ENCODE measurements at places on chromosomes 2 and 18.

DNA sequence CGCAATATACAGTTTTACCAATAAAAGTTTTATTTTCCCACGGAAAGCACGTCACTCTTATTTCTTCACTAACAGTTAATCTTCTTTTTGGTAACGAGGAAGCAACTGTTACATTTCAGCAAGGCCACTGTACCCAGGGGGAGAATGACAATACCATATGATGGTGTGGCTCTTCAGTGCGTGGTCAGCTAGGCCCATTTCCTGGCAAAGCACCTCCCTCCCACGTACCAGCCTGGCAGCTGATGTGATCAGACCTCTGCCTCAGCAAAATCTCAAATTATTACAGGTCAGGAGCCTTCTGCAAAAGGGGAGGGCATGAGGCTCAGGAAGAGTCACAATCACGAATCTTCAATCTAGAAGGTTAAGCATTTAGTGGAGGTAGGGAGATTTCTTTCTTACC lies 55.4 kb downstream of the KLF7 start:
- no peak for DNase-seq

- no peak for DNase-seq
These were observed 2183.1 kb upstream of the CELF4 start for GRCh38 chr18:39748727-39749126.

- DNase-seq = no peak
These were observed 560.5 kb upstream of the ZEB2 start for GRCh38 chr2:145080426-145080825.

DNA sequence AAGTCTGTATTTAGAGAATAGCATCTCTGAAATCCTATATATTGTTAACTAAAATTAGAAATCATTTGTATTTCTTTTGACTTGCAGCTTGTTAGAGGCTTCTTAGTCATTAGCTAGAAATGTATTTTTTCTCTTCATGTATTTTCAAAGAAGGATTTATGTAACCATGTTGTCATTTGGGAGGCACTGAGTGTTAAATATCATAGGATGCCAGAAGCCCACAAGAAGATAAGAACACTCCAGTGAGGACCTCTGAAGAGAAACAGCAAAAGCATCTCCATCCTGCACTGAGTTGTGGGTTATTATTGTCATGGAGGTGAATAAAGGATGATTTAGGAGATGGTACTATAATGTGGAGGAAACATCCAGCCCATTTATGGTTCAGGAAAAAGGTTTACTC lies 93.5 kb downstream of the UBE2E3 start:
- no peak for DNase-seq

- DNase-seq = no peak
These were observed 50.6 kb downstream of the SLC66A2 start for GRCh38 chr18:79900610-79901570.

DNA sequence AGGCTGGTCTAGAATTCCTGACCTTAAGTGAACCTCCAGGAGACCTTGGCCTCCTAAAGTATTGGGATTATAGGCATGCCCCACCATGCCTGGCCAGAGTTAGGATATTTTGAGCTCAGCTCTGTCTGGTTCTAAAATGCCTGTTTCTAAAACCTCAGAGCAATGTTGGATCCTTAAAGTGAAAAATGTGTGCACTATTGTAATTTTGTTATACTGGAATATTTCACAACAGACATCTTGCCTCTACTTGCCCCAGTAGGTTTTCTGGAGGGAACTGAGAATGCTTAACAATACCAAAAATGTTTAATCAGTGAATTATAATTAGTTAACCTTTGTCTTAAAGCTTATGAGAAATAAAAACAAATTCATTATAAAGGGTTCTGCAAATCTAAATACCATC lies 144.6 kb upstream of the CCDC195 start:
- no peak for DNase-seq

DNA sequence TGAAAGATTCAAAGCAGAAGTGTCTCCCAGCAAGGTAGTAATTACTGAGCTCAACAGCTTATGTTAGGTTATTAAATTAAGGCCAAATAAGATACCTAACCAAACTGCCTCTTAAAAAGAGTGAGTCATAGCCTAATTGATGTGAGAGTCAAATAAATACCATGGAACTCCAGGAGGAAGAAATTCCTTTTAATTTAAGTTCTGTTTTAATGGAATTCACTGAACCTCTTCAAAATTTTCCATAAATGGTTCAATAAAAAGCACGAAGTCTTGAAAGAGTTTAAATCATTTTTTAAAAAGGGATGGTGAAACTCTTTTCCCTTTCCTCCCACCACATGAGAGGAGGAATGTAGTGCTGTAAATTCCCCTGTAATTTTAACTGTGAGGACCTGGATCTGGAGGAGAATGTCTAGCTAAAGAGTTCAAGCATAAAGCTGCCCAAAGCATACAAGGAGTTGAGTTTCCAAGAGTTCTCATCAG lies 180.8 kb upstream of the MMADHC start:
- no peak for DNase-seq

GRCh38 chr2:28648147-28648546 lies 103.5 kb upstream of the PPP1CB start:
- no peak for DNase-seq

GRCh38 chr2:105129722-105130232 lies 91.9 kb downstream of the MRPS9 start:
- no peak for DNase-seq

DNA sequence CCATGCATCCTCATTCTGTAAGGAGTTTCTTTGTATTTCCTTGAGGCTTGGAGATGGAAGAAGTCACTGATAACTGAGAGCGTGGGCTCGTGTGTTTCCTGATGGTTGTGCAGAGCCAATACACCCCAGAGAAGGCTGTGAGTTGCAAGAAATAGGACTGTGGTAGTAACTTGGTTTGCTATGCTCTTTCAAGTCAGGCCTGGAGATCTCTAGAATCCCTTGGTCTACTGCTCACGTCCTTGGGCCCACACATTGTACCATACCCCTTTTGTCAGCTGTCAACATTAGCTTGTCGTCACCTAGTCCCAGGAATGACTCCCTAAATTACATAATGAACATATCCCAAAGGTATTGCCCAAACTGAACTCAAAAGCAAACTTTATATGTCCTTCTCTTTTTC lies 238.3 kb upstream of the REV1 start:
- DNase-seq = no peak

DNA sequence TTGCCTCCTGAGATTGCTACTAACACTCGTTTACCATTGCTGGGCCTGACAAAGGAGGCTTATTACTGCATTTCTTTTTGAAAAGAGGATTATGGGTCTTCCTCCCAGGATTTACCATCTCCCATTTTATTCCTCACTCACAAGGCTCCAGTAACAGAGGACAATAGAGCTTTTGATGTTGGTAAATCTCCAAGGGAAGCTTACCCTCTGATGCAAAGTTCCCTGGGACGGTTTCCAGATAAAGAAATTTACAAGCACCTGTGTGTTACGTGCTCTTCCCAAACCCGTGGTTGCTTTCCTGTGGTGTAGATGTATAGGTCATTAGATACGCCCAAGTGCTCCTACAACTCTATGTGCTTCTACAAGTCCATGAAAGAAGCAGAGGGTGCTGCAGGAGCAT lies 17.1 kb downstream of the VSNL1 start:
- DNase-seq = no peak

DNA sequence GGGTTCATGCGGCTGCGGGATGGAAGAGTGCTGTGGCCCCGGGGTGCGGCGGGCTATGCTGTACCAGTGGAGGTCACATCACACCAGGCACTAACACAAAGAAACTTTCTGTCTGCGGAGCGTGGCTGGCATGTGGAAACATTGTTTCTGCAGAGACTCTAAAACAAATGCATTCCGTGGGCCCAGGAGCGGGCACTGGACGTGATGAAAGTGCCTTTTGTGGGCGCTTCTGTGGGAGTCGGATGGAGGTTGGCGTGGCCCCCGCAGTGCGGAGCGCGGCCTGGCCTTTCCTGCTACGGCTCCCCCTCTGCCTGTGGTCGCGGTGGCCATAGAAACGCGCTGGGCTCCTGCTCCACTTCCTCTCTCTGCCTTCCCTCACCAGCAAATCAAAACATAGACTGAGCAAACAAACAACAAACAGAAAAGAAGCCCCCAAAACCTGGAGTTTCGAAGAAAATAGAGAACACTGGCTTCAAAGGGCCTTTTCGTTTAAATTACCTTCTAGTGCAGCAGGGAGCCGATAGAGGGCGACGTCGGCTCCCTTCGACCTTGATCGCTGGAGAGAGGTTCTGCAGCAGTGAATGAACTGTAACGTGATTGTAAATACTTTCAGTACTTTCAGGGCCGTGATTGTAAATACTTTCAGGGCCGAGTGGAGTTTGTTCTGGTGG lies 51.4 kb downstream of the KIF5C start:
- no peak for DNase-seq

DNA sequence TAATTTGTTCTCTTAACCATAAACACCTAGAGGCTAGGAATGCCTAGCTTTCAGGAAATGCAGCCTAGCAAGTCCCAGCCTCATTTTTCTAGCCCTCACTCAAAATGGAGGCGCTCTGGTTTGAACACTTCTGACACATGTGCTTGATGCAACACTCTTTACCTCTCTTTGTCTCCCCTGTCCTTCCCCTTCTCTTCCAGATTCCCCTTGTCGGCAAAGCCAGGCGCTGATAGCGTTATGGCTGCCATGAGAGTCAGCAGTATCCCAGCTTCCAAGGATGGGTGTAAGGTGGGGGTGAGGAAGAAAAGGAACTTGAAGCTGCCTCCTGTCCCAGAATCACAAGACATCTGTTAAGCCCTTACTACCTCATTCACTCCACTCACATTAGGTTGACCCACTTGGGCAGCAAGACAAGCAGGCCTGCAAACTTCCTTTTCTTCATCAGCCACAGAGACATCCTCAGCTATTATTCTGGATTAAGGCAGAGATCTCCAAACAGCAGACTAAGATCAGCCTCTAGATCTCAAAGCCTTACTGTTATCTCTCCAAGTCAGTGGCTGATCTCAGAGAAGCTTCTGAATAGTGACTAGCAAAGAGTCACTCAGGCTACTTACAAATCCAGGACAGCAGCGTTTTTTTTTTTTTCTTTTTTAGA lies 1.9 kb upstream of the ST3GAL5 start:
- DNase-seq = no peak

DNA sequence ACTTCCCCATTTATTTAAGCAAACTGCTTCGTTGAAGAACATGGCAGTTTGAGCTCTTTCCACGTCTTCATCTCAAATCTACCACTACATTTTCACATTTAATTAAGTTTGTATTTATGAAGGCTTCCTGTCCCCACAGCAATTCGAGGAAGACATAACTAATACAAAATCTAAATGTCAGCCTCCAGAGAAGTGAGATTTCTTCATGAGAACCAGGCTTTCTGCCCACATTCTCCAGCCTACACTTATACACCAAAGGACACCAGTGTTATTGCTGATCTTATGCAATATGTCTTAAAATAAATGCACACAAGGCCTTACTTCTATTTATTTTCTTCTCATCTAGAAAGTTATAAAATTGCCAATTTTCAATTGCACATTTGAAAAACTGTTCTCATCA lies 1209.3 kb upstream of the FAM98A start:
- DNase-seq = no peak

DNA sequence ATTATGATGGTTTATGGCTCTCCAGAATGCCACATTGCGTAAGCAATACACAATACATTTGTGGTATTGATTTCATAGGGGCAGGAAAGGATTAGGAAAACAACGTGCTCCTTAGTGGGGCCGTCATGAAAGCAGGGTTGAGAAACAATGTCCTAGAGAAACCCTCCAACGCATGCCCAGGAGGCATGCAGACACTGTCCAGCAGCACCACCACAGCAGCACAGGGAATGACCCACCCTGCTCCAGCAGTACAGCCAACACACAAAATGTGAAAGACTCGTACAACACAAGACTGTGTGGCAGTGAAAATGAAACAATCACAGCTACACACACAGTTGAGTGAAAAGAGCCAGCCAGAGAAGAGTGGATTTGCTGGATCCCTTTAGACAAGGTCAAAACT lies 66.3 kb downstream of the FAM168B start:
- no peak for DNase-seq

- no peak for DNase-seq
These were observed 33.3 kb upstream of the PGAP1 start for GRCh38 chr2:196959734-196960338.

GRCh38 chr2:223854741-223855140 lies 17.4 kb upstream of the AP1S3 start:
- DNase-seq = no peak

Measured in skeletal muscle cell (primary cell).